ENCODE measurements at places on chromosomes 4 and X. TPM values are rescaled to one million over a fixed set of nuclear protein-coding genes. Genes with fewer than 3 reads are reported as not detected.

DCAF8L2 gene
- not detected for total RNA-seq

GAGE2A gene
- not detected for total RNA-seq

UNC5C gene
- total RNA-seq: 4.7 TPM

IL9R gene
- total RNA-seq: not detected

APELA gene
- not detected for total RNA-seq

GSPT2 gene
- total RNA-seq: 9.6 TPM

SYNPO2 gene
- total RNA-seq: 12.3 TPM

OCRL gene
- total RNA-seq: 58.9 TPM

FAM184B gene
- not detected for total RNA-seq

COX7B2 gene
- total RNA-seq: not detected

FRYL gene
- 29.3 TPM for total RNA-seq

Data from chondrocyte (in vitro differentiated cells).